ENCODE measurements at places on chromosomes 4 and X.

DNA sequence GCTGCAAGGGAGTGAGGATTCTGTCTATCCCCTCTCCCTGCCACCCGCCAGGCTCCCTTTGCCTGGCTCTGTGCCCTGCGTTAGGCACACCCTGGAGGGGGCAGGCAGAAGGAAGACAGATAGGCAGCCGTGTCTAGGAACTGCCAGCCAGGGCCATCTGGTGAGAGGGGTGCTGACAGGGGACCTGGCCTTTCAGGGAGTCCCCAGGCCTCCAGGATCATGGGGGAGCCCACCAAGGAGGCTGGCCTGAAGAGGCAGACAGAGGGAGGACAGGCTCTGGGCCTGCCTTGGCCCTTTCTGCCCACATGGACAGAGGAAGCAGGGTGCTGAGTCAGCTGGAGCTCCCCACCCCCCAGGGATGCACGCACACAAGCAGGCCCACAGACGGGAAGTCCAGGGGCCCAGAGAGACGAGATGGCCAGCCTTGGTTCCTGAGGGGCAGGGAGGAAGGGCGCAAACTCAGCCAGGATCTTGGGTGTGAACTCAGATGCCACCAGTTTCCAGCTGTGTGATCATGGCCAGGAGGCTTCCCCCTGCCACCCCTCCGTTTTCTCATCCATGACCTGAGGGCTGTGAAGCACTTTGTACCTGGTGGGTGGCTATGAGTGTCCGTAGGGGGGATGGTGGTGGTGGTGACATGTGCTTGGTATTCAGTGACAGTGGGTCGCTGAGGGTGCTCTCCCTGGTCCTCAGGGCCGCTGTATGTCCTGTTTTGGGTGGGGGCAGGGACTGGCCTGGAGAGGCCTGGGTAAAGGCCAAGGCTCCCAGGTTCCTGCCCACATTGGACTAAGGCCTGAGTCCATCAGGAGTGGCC, 1.8 kb downstream of the SH3BP2 start:
- no peak for DNase-seq

- no peak for DNase-seq
These were observed 15.6 kb downstream of the XKRX start for GRCh38 chrX:100913111-100913510.

GRCh38 chr4:151355155-151355554, 29.8 kb upstream of the SH3D19 start:
- DNase-seq, result no peak

DNA sequence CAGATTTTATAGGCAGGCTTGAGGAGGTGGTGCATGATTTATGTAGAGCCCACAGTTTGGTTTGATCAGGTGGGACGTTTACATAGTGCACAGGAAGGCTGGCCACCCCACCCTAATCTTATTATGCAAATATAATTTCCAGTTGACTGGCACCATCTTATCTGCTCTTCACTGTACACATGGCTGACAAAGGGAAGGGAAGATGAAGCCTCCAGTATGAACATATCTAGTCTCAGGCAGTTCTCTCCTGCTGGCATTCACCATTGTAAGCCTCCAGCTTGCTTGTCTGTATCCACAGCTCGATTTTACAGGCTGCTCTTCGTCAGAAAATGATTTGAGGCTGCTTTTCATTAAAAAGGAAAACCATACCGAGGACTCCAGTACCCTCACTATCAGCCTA, 278.3 kb downstream of the TECRL start:
- DNase-seq, result no peak

DNA sequence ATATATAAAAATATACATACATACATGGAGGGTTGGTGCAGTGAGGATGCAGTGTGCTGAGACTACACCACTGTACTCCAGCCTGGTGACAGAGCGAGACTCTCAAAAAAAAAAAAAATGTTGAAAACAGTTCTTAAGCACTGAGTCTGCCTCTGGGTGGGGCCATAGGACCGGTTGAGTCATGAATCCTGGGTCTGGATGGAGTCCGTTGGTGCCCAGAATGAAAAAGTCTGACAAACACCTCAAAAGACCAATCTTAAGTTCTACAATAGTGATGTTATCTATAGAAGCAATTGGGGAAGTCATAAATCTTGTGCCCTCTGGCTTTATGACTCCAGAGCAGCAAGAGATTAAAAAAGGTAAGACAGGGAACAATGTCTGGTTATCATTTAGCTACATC, 70.4 kb downstream of the FGFBP1 start:
- no peak for DNase-seq

DNA sequence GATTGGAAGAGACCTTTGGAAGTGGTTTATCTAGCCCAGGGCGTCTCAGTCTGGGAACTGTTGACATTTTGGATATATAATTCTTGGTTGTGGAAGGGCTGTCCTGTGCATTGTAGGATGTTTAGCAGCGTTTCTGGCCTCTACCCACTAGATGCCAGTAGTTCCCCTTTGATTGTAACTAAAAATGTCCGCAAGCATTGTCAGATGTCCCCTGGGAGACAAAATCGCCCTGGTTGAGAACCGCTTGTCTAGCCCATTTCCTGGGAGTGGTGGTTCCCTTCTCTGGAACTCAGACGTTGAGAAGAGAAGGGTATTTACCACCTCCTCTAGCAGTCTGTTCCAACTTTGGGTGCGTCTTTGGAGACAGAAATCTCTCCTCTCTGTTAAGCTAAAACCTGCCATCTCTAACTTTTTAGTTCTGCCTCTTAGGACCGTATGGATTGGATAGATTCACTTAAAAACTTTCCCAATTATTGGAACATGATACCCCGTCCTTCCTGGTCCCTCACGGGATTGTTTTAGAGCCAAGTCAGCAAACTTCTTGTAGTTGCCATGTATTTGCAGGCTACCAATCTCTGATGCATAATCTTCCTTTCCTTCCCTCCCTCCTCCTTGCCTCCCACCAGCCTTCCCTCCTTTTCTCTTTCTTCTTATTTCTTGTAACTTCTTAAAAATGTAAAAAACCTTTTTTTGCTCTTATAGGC, 13.9 kb downstream of the TMEM165 start:
- no peak for DNase-seq

DNA sequence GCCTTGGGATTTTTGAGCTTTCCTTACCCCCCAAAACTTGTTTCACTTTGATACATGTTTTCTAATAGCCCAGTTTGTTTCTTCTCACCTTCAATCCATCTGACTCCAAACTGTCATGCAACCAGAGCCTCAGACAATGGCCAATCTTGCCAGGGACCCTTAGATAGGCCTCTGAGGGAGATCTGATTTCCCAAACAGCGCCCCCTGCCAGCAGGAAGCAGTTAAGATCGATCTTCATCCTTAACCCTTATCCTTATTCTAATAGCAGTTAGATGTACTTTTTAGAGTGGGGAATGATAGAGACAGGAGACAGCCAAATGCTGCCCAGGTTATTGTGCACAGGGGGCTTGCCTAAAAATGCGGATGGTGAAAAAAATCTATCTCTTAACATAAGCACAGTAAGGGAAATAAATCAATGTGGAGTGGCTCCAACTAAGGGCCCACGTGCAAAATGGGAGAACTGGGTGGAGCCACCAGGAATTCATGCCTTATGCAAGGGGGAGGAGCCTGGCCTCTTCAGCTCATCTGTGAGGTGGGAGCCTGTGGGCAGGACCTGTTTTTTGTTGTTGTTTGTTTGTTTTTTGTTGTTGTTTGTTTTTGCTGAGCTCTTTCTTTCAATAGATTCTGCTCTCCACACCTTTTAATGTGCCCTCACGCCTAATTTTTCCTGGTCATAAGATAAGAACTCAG, 833.6 kb upstream of the AGA start:
- DNase-seq, result no peak

- no peak for DNase-seq
These were observed 19.5 kb downstream of the ZNF275 start for GRCh38 chrX:153353416-153353815.

DNA sequence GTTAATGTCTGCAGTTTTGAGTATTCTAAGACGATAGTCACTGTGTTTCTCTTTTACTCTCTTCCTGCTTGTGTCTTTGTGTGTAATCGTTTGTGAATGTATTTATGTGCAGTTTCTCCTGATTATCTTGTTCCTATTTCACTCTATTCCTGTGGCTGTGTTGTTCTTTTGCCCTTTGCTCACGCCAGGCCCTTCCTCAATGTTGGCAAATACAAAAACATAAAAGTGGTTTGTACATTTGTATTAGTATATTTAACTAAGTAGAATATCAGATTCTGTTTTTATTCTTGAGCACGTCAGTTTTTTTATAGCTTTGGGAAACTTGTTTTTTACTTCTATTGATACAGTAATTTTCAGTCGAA, 107.6 kb upstream of the BMPR1B start:
- no peak for DNase-seq

- DNase-seq, result no peak
These were observed 29.6 kb downstream of the SATL1 start for GRCh38 chrX:85213792-85214530.

- no peak for DNase-seq
These were observed 5.0 kb upstream of the UVSSA start for GRCh38 chr4:1342003-1342402.

GRCh38 chr4:163568843-163569242, 74.4 kb downstream of the TMA16 start:
- DNase-seq, result no peak

- no peak for DNase-seq
These were observed 158.2 kb downstream of the SPRY1 start for GRCh38 chr4:123554801-123555232.

- DNase-seq, result no peak
These were observed 17.2 kb downstream of the SPIN3 start for GRCh38 chrX:56978172-56978571.

DNA sequence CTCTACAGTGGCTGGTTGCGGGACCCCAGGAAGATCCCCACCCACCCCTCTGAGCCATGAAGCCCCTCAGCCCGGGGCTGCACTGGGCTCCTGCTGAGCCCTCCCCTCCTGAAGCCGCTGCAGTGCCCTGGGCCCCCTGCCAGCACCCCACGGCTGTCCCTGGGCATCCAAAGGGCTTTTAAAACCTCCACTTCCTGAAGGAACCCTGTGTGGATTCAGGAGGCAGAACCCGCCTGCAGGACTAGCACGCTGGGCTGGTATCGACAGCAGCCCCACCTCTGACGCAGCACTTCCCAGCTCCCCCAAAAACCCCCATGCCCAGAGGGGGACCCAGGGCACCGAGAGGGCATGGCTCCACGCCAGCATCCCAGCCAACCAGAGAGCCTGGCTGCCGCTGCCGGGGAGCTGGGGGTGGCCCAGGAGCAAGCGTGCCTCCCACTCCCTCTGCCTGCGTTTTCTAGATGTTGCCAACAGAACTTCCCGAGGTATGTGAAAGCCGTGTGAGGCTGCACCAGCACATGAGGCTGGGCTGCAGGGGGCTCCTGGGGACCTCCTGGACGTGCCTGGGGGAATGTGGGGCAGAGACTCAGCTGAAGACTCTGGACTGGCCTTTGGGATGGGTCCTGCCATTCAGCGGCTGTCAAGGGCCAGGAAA, 6.3 kb downstream of the MXD4 start:
- DNase-seq, result no peak

DNA sequence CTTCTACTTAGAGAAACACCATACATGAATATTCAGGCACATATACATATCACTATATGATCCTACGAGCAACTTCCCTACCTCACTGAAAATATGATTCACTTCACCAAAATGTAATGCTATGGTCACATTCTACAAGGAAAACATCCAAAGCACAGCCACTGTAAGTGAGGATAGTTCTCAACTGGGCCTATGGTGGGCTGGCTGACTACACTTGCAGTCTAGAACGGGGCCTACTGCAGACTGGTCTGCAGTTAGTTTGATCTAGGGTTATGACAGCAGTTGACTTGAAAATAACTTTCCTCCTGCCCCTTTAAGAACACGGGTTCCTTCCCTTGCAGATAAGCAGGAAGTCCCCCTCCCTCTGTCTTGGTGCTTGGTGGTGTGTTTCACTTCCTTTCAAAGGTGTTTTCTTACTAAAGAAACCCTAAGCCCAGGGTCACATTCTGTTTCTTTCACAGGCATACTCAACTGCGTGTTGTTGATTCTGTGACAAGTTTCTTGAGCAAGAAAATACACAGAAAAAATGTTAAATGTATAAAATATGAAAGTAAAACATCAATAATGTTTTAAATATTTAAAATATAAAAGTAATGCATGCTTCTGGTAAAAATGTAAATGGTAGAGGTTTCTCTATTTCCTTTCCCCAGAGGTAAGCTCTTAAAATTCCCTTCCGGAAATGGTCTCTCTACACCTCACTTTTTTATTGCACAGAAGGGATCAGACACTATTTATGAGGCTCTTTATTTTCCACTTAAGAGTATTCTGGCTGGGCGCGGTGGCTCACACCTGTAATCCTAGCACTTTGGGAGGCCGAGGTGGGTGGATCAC, 18.0 kb upstream of the TMSB4X start:
- peak; percentile 54 for DNase-seq

- DNase-seq, result no peak
These were observed 41.4 kb downstream of the SOD3 start for GRCh38 chr4:24836661-24837242.

- no peak for DNase-seq
These were observed 60.0 kb downstream of the MAP7D2 start for GRCh38 chrX:20056704-20057103.

- no peak for DNase-seq
These were observed 1626.0 kb upstream of the TENM3 start for GRCh38 chr4:180617196-180617595.

- DNase-seq, result no peak
These were observed 41.4 kb downstream of the CLCN3 start for GRCh38 chr4:169661761-169662160.

DNA sequence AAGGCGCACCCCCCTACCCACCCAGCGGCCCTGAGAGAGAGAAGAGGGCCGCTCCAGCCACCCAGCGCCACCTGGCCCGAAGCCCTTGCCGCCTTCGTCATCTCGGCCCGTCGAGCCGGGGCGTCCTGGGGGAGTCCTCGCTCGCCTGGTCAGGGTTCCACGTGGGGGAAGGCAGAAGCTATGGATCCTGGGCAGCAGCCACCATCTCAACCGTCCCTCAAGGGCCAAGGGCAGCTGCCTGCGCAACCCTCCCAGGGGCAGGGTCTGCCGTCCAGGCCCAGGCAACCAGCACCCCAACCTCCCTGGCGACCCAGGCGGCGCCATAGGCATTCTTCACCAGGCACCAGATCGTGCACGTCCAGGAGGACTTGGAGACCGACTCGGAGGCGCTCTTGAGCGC, 51.5 kb upstream of the IL13RA2 start:
- DNase-seq, result no peak

DNA sequence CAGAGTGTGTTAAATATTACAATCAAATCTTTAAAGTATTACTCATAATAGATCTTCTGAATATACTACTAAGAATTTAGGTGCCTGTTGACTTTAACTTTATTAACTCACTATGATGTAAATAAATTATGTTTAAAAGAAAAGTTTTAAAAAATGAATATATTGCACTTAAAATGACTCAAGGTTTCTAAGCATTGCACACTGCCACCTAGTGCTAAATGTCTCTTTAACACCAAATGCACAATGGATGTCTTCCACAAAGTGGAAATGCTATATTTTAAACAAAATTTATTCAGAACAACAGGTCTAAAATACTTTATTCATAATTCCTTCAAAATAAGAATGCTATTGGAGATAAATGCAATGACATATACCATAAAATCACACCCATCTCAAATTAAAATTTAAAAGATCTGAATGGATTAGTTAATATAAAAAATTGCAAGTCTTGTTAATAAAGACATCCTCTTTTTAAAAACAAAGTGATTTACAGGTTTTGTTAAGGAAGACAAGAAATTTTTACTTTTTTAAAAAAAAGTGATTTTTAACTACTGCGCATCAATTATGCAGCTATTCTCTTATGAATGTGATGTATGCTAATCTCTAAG, 5.5 kb downstream of the INPP4B start:
- DNase-seq, result no peak

Data from stimulated activated CD8-positive, alpha-beta memory T cell treated with anti-CD3 and anti-CD28 coated beads, Interleukin-7, amount 100 ng/mL, for 4 hours (primary cell).